Smooth muscle cell of the pulmonary artery (primary cell): ENCODE measurements at places on chromosomes 1 and 21. TPM values are rescaled to one million over a fixed set of nuclear protein-coding genes. Genes with fewer than 3 reads are reported as not detected.

The ATP6V0B gene
- total RNA-seq = 107 and 134 TPM in 2 replicates

The FOXD2 gene
- total RNA-seq = 0.10 and 0.20 TPM in 2 replicates

The MAP3K7CL gene
- total RNA-seq = 17.3 and 43.7 TPM in 2 replicates

The ATP6V1G3 gene
- not detected in 2 replicates for total RNA-seq

The CD84 gene
- not detected in 2 replicates for total RNA-seq

The S100A4 gene
- 41.0 and 113 TPM in 2 replicates for total RNA-seq

The PODN gene
- 16.0 and 20.9 TPM in 2 replicates for total RNA-seq

The TEKT2 gene
- 0.33 and 0.36 TPM in 2 replicates for total RNA-seq

The RPTN gene
- total RNA-seq = not detected in 2 replicates

The CHD5 gene
- total RNA-seq = 0.13 TPM in 2 replicates
